Brain microvascular endothelial cell (primary cell): ENCODE measurements at places on chromosomes 6 and 20.

DNA sequence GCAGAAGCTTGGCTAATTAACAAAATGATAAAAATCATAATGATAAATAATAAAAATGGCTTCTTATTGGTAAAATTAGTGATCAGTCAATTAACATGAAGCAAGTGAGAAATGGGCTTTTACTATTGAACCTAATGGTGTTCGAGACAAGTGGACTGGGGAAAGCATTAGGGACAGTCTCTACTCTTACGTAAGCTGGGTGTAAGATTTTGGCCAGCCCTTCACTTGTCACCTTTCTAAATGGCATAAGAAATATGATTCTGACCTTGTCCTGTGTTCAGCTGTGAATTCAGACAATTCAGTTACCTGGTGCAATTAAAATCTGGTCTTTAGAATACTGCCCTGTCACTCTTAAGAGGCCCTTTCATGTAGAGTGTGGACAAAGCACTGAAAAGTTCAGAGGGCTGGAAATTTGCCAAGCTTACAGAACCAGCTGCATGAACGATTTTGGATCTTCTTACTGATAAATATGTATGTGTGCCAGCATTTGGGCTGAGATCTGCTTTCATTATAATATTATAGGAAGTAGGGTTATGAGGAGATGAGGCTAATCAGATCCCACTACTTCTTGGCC, 115.9 kb downstream of the QRSL1 start:
- DNase-seq = no peak

DNA sequence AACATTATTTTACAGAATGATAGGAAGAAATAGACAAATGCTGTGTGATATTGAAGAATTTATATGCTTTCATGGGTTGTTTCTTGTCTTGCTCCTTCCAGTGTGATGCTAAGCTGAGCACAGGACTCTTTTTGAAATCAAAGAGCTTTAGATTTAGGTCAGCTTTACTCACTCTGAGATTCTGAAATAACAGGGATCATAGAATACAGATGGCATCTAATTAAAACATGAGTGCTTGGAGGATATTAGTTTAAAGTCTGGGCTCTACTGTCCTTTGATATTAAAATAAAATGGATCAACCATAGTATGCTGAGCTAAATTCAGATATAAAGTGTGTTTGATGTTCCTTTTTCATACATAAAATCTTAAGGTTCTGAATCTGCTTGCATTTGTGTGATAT, 29.6 kb downstream of the MLIP start:
- DNase-seq = no peak

DNA sequence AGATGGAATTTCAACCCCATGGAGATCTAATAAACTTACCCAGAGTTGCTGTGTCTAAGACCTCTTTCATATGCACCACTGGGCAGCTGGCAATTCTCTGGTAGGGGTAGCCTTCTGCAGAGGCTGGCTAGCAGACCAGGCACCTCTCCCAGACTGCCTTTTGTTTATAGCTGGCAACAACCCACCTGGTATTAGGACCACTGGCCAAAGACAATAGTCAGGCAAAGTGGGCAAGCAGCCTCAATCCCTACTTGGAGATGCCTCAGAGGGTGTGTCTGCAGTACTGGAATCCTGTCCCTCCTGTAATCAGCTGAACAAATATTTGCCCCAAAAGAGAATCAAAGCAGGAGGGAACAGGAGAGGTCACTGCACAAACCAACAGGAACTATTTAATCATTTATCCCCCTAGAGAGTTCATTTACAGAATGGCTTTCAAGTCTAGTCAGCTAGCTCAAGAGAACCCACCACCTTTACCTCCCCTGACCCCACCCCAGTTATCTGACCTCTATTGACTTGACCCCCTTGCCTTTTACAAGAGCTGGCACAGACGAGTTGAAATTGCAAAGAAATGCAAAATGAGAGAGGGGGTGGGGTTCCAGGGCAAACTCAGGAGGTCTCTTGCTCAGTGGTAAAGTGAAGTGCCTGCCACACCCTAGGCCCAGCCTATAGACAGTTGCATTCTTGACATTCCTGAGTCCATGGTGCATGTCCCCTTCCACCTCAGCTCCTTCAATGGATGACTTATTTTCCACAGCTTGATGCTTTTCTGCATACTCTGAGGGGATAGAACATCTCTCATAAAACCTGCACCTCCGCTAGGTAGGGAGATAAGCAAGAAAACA, 2.8 kb downstream of the BCL2L1 start:
- no peak for DNase-seq

DNA sequence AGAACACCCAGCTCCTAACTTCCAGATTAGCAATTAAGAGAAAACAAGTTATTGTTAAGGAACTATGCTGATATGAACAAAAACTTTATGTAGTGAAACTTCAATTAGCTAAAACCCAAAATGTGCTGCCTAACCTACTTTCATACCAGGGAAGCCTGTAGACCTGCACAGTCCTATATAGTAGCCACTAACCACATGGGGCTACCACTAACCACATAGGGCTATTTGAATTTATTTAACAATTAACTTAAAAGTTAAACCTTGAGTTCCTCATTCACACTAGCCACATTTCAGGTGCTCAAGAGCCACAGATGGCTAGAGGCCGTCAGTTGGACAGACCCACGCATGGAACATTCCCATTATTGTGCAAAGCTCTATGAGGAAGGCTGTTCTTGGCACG, 72.4 kb upstream of the LAMP5 start:
- no peak for DNase-seq

GRCh38 chr6:77548662-77549366, 85.5 kb upstream of the HTR1B start:
- DNase-seq = no peak

DNA sequence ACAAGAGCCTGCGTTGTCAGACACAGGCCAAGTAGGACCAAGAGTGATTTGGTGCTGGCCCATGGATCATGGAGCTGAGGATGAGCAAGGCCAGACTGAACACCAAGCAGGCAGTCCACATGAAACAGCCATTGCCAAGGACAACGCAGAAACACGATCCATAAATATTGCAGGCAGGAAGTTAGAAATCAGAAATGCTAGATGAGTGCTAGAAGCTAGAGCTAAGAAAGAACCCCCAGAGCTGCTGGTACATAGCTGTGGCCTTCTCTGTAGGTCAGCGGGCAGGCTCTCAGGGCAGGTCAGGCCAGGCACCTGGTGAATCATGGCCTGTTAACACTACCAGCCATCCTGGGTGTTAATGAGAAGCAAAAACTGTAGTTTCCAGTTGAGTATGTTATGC, 119.7 kb downstream of the ALDH8A1 start:
- DNase-seq = no peak

DNA sequence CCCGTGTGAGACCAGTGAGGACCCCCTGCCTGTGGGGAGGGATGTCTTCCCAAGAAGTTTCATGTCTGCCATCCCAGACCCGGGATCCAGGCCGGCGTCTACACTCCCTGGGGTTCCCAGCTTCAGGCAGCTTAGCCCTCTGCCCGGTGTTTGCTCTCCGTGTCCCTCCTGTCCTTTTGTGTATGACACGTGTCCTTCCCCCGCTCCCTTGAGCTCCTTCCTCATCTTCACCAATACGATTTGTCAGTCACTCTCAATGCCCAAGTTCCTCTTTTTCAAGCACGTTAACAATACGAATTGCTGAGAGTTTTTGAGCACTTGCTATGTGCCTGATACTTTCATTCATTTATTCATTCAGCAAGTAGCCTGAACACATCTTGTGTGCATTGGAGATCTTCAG, 115.6 kb upstream of the PTPN1 start:
- DNase-seq = no peak
